ENCODE measurements at places on chromosomes 4 and X.
A peak's percentile ranks its signal among the peaks of the same experiment; 100 is the strongest.

DNA sequence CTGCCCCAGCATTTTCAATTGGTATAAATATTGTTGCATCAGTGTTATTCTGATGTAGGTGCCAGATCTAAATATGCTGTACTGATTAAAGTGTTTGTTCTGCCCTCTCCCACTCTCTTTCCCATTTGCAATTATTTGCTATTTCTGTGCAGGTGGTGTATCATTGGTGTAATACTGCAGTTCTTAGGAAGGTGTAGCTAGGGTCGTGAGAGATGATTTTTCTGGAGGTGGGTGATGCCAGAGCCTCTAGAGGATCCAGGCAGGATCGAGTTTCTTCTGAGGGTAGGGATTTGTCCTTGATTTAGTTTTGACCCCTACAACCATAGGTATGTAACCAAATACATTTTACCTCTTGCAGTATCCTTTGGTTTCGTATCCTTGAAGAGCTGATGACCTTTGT lies 1.9 kb downstream of the SMAD1 start:
- DNase-seq = no peak

GRCh38 chr4:7323872-7324650 lies 110.7 kb downstream of the PSAPL1 start:
- DNase-seq = peak; percentile 85

GRCh38 chrX:63746278-63746677 lies 38.7 kb downstream of the ARHGEF9 start:
- DNase-seq = no peak

DNA sequence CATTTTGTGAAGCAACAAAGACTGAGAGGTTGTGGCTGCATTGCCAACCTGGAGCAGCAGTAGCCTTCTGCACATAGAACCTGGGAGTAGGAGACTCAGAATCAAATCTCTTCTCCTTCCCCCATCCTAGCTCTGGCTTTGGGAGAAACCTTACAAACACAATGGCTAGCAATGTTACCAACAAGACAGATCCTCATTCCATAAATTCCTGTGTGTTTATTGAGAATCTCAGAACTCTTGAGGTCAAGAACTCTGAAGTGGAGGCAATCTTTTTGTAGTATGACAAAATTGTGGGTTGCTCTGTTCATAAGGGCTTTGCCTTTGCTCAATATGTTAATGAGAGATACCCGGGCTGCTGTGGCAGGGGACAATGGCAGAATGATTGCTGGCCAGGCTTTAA lies 406.7 kb upstream of the SPANXN1 start:
- no peak for DNase-seq

- DNase-seq = no peak
Observed at GRCh38 chrX:84709987-84710386, 207.7 kb upstream of the HDX start.

GRCh38 chr4:150769248-150769647 lies 187.3 kb downstream of the MAB21L2 start:
- peak; percentile 35 for DNase-seq

GRCh38 chr4:41360921-41361793 lies 104.4 kb downstream of the UCHL1 start:
- DNase-seq = peak; percentile 84

DNA sequence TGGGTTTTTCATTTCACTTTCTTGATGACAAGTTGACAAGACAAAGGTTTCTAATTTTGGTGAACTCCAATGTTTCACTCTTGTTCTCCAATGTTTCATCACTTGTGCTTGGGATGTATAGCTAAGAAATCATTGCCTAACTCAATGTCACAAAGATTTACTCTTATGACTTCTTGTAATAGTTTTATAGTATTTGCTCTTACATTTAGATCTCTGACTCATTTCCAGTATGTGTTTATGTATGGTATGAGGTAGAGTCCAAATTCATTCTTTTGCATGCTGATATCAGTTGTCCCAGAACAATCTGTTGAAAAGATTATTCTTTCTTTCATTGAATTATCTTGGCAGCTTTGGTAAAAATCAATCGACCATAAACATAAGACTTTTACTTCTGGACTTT lies 12.2 kb upstream of the NWD2 start:
- no peak for DNase-seq

DNA sequence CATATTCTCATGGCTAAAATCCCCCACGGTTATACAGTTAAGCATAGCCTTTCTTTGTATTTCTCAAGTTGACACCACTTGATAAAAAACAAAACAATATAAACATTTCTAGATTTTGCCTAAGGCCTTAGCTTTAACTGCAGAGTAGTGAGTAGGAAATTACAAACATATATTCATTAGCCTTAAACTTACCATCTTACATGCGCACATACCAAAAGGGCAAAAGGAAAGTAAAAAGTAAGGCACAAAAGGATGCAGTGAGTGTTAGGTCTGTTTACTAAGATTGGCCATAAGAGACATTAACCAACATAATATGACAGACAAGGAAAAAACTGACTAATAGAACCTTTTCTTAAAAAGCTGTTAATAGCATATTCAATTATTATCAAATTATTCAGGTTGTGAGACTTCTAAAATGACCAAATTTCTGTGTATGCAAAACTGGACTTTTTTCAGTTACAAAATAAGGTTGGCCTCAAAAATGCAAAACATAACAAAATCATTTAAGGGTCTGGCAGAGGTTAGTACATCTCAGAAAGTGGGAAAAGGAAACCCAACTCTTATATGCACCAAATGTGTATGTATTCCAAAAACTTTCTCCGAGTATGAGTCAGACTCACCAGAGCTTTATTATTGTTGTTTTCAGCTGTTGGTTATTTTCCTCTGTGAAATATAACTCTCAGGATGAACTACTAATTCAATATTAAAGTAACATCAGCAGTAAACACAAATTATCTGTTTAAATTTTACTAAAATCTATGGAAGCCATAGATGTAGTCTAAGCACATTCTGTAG lies 39.9 kb downstream of the SEPSECS start:
- no peak for DNase-seq

DNA sequence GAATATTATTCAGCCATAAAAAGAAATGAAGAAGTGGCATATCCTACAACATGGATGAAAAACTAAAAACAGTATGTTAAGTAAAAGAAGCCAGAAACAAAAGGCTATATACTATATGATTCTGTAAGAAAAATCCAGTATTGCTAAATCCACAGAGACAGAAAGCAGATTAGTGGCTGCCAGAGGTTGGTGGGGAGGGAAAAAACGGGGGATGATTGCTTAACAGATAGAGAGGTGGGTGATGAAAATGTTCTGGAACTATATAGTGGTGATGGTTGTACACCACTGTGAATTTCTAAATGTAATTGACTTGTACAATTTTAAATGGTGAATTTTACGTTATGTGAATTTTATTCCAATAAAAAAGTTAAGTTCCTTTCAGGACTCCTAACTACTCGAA lies 157.6 kb upstream of the SH3RF1 start:
- DNase-seq = no peak

All from osteoblast (primary cell).